ENCODE measurements at places on chromosomes 4 and X. TPM values are rescaled to one million over a fixed set of nuclear protein-coding genes. Genes with fewer than 3 reads are reported as not detected.
A peak's percentile ranks its signal among the peaks of the same experiment; 100 is the strongest.

DNA sequence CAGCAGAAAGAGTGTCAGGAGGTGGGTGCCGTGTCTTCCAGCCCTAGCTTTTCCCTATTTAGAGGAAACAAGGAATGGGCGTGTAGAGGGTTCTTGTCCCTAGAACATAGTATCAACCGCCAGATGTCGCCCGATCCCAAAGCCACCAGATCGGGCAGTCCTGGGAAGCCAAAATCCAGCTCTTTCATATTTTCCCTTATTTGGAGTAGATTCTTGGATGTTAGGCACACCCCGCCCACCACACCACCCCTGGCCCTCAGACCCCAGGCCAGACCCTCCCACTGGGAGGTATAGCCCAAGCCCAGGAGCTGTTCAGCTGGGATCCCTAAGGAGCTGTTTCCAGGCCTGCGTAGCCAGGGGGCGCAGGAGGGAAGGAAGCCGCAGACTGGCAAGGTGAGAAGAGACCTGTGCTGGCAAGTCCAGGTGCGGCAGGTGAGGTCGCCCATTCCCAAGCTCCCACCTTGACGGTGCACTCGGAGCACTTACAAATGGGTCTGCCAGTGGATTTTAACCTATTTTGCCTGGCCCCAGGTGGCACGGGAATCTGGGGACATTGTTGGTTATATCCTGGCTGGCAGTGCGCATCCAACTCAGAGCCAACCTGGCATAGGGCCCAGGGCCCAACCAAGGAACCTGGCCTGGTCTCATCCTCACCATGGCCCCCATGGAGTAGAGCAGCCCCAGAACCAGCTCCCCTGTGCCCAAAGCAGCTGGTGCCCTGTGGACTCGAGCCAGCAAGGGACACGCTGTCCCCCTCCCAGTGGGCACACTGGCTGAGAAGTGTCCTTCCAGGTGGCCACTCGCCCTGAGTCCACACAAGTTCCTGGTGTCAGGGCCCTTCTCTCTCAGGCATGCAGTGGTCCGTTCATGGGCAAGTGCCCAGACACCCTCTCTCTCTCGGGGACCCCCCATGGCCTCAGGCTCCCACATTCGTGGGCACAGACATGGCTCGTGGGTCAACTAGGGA lies 811 bp downstream of the FLNA start:
- H3K27ac ChIP-seq = peak overlapping the region; percentile 77
- DNase-seq = no peak
- peaks cover 10% of the 10 kb centered on the region for H3K36me3 ChIP-seq
- no peaks in the 10 kb centered on the region for H3K27me3 ChIP-seq
- peaks cover 25% of the 10 kb centered on the region for H3K4me1 ChIP-seq

DNA sequence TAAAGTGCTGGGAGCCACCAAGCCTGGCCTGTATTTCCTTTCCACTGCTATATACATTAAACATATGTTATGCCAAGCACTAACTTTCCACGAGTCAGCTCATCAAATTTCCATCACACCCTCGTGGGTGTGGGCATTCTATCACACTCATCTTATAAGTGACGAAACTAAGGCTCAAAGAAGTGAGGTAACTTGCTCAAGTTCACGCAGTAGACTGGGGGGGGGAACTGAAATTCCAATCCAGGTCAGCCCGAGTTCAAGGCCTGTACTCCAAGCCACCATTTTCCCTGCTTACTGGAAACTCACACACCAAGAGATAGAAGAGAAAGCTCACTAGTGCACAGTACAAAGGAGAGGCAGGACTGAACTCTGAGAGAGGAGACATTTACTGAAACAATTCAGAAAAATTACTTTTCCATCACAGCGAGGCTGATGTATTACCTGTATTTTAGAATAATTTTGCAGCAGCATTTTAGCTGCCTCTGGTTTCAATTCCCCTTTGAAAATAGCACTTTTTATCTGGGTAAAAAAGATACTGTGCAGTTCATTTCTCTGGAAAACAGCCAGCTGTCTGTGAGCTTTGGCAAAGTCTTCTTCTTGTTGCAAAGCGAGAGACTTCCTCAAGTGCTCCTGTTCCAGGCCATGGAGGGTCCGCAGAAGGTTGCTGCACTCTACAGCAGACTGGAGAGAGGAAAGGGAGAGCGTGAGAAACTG lies 76.8 kb downstream of the EVC2 start:
- DNase-seq = no peak
- no peak overlapping the region for H3K4me3 ChIP-seq
- H3K27ac ChIP-seq = no peak overlapping the region
- H3K27me3 ChIP-seq = no peaks in the 10 kb centered on the region
- peaks cover 4% of the 10 kb centered on the region for H3K4me1 ChIP-seq

CXCL6 gene
- not detected for total RNA-seq

GRCh38 chr4:38982361-38983095 lies 49.7 kb downstream of the TMEM156 start:
- DNase-seq = no peak
- peak overlapping the region; percentile 14 for H3K27ac ChIP-seq
- peaks cover 62% of the 10 kb centered on the region for H3K36me3 ChIP-seq
- no peaks in the 10 kb centered on the region for H3K27me3 ChIP-seq

All from activated CD8-positive, alpha-beta memory T cell treated with anti-CD3 and anti-CD28 coated beads, Interleukin-2, amount 10 ng/mL, durations not matched to agents 7 days and 5 days (primary cell).